Fibroblast of lung (primary cell): ENCODE measurements at places on chromosomes 13 and 19. TPM values are rescaled to one million over a fixed set of nuclear protein-coding genes. Genes with fewer than 3 reads are reported as not detected.

The ATP4B gene
- total RNA-seq, result not detected in 2 replicates

The PGLYRP2 gene
- not detected in 2 replicates for total RNA-seq

The COL5A3 gene
- 0.77 and 1.2 TPM in 2 replicates for total RNA-seq

The SHISA7 gene
- total RNA-seq, result not detected in 2 replicates

The SWSAP1 gene
- 0.50 and 0.51 TPM in 2 replicates for total RNA-seq

The DENND1C gene
- total RNA-seq, result not detected in 2 replicates

The CYP4F11 gene
- not detected in 2 replicates for total RNA-seq

The KLF1 gene
- under 0.01 TPM in 1 of 2 replicates, not detected in the other for total RNA-seq

GRCh38 chr13:113612607-113613006, 28.1 kb downstream of the TFDP1 start:
- DNase-seq, result no peak

- peak; percentile 11 for DNase-seq
These were observed 116.5 kb downstream of the NUFIP1 start for GRCh38 chr13:44872751-44873150.

DNA sequence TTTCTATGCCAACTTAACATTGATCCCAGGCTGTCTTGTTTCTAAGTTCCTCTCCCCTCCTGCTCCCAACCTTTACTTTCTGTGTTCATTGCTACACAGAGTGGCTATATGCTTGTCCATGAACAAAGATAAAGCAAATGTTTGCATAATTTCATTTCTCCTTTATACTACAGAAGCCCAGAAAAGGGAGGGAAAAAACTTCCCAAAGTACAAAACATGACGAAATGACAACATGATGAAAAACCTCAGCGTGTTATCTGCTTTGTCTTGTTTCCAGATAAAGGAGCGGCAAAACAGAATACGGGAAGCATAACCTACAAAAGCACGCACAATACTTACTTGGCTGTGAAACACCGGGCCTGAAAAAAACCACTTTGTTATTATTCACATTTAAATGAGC, 336.8 kb downstream of the DNAJC15 start:
- no peak for DNase-seq

DNA sequence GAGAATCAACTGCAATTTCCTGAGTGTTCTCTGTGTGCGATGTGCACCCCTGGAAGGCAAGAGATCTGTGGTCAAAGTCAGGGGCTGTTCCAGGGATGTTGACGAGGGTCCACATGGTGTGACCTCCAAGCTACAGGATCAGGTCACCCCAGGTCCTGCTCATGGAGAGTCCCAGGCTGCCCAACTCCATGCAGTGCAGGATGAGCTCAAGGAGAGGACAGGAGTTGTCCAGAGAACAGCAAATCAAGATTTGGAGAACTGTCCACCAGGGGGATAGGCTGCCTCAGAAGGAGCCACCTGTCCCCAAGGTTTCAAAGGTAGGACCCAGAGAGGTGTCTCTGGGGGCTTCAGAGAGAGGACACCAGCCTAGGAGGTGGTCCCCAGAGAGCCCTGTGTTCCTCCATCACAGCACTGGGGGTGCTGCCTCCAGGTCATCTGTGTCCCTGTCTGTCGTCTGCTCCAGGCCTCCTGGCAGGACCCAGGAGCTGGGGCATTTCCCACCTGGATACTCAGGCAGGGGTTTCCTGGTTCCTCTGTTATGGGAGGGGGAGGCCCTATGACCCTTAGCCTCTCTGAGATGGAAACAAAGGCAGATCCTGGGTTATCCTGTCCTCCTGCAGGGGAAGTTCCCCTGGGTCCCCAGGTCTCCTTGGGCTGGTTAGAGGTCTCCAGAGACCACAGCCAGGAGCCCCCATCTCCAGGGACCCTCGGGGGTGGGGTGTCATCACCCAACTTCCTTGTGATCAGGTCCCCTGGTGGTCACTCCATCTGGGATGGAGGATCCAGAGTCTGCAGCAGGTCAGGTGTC, 2.1 kb upstream of the CEACAM7 start:
- DNase-seq, result no peak

DNA sequence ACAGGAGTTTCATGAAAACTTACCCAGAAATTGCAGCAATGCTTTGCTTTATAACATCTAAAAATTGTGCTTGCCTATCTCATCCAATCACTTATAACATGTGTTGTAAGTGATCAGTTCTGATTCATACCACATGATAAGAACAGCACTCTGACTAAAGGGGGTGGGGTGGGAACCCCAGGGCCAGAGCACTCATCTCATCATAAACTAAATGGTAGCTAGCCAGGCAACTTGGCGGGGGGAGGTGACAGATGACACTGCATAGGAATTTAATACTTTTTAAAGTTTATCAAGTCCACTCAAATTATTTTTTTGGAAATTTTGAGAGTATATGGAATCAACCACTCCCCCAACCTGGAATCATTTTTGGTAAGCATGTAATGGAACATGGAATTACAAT, 42.1 kb downstream of the FOXO1 start:
- peak; percentile 19 for DNase-seq

- no peak for DNase-seq
These were observed 65.1 kb downstream of the SIAH3 start for GRCh38 chr13:45786293-45786920.

DNA sequence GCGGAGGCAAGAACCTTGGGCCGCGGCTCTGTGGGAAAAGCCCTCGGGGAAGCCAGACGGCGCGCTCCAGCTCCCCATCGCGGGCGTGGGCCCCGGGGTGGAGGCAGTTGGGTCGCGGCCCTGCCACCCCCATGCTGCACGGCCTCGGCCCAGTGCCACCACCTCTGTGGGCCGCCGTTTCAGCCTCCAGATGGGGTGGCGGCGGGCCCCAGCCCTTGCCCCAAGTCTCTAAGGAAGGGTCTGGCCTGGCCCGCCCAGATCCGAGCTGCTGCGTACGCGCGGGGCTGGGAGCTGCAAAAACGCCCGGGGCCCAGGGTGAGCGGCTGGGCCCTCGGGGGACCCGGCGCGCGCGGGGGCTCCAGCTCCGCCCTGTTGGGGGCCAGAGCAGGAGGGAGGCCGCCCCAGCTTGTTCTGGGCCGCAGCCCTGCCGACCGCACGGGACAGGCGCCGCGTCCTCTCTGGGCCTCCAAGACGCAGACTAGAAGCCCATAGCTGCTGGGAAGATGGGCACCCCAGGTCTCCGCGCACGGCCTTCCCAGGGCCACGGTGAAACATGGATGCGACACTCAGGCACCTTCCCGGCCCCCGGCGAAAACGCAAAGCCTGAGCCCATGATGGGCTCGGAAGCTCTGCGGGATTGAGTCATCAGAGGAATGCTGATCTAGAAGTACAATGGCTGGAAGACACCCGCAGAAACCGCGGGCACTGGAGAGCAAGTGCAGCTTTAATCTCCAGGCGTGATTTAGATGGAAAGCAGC, 110.1 kb downstream of the KCTD15 start:
- peak; percentile 51 for DNase-seq

GRCh38 chr13:34638897-34639296, 303.2 kb upstream of the NBEA start:
- no peak for DNase-seq

- DNase-seq, result no peak
These were observed 253.6 kb upstream of the MAB21L1 start for GRCh38 chr13:35729926-35730627.

- peak; percentile 17 for DNase-seq
These were observed 7.1 kb upstream of the S1PR2 start for GRCh38 chr19:10238172-10238783.

- DNase-seq, result no peak
These were observed 120.7 kb upstream of the SOX1 start for GRCh38 chr13:111946214-111946613.

- DNase-seq, result no peak
These were observed 19.6 kb downstream of the MOB3A start for GRCh38 chr19:2076526-2076944.

GRCh38 chr13:100602493-100603111, 14.0 kb upstream of the GGACT start:
- DNase-seq, result peak; percentile 18

- DNase-seq, result no peak
These were observed 59.9 kb upstream of the SLAIN1 start for GRCh38 chr13:77637588-77637987.

DNA sequence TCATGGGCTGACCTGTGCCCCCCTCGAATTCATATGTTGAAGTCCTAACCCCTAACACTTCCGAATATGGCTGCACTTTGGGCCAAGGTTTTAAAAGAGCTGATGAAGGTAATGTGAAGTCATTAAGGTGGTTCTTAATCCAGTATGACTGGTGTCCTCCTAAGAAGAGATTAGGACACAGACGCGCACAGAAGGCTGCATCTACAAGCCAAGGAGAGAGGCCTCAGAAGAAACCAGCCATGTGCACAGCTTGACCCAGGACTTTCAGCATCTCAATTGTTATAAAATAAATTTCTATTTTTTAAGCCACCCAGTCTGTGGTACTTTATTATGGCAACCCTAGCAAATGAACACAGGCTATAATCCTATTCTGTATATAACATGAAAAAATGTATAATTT, 99.9 kb downstream of the DOCK9 start:
- DNase-seq, result no peak

GRCh38 chr19:44948763-44949374, 3.0 kb downstream of the APOC2 start:
- no peak for DNase-seq

DNA sequence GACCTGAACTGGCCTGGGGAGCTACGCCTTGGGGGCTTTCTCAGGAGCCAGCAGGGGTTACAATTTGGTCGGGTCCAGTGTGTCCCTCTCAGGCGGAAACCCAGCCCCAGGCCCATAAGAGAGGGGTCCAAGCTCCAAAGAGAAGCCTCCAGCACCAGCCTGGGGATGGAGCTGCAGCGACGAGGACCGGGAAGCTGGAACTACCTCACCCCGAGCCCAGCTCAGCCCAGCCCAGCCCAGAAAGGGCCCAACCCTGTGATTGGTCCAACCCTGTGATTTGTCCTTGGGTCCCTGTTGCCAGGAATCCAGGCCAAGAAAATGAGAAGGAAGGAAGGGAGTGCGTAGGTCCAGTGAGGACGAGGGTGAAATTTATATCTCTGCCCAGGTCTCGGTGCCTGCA, 24.1 kb downstream of the CLEC4M start:
- no peak for DNase-seq

DNA sequence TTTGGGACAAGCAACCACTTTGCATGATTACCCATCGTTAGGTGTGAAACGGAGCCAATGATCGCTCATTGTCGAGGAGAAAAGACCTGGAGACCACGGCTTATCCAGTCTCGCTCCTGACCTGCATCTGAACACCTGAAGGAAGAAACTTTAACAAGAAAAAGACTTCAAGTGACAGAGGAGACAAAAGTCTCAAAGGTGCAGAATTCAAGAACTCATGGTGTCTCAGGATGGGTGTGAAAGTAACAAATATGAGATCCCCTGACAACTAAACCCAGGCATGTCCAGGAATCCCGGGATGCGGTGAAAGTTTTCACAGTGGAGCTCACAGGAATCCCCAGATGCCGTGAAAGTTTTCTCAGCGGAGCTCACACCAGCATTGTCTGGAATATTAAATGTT, 6.3 kb upstream of the ATP11A start:
- DNase-seq, result no peak

DNA sequence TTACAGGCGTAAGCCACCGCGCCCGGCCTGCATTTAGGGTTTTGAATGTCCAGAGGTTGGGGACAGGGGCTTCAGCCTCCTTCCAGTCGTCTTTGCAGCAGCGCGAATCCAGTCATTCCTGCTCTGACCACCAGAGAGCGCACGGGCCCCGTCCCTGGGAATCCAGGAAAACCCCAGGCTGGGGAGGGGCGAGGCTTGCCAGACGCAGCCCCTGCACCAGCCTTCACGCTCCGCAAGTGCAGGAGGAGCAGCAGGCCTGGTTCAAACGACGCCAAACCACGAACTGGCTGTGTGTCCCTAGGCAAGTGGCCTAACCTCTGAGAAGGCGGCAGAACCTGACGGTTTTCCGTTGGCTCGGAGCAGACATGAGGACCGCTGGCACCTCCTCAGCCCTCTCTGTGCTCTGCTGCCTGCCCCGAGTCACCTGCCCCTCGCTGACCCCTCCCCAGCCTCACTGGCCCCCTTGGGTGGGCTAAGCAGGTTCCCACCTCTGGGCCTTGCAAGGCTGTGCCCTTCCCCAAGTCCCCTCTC, 2.0 kb upstream of the RNF126 start:
- peak; percentile 71 for DNase-seq

DNA sequence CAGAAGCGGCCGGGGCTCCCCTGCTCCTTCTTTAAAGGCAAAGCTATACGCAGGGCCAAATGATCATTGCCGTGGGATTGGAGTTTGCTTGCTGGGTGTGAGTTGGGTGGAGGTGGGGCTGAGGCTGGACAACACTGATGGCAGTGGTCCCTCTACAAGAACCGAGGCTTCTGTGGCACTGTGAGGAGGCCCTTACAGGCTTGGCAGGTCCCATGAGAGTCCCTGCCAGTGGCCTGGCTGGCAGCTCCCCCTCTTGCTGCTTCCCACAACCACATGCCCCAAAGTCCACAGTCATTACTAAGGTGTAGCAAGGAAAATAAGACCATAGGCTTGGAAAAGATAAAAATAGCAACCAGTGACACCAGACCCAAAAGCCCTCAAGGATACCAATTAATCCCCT, 98.4 kb downstream of the ANKRD10 start:
- no peak for DNase-seq

GRCh38 chr19:45420356-45420755, 3.4 kb downstream of the ERCC1 start:
- no peak for DNase-seq

GRCh38 chr19:47713046-47714021, at the start of gene EHD2:
TSS of gene EHD2 (plus strand) at chr19:47713422. CDS start at chr19:47716613, 3,191 bp downstream.
- peak; percentile 69 for DNase-seq

DNA sequence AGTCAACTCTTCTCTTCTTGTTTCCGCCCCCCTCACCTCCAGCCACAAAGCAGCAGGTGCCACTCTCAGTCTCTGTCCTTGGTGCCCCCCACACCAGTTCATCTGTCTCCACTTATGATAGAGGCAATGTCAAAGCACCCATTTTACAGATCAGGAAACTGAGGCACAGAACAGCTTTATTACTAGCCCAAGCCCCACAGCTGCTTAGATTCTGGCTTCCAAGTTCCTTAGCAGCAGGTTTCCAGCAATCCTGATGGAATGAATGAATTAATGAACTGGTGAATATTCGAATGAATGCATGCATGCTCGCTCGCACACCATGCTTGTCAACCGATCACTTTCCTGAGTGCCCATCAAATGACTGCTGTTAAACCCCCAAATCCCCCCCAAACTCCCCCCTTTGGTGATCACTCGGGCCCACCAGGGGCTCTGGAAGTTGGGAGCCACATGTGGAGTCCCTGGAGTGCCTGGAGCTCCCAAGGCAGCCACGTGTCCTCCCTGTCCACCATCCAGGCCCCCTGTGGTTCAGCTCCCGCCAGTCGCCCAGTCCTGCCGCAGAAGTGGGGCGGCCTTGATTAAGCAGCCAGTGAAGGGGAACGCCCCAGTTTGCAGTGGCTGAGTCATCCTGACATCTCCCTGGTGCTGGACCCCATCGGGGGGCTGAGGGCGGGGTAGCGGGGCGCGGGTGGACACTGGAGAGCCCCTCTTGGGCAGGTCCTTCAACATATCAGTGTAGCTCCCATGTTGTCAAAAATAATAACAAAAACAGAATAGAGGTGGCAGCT, 6.8 kb downstream of the PTPRS start:
- no peak for DNase-seq
